Cerebellar cortex (tissue), 1 donor: ENCODE measurements at places on chromosomes 12 and 14.

DNA sequence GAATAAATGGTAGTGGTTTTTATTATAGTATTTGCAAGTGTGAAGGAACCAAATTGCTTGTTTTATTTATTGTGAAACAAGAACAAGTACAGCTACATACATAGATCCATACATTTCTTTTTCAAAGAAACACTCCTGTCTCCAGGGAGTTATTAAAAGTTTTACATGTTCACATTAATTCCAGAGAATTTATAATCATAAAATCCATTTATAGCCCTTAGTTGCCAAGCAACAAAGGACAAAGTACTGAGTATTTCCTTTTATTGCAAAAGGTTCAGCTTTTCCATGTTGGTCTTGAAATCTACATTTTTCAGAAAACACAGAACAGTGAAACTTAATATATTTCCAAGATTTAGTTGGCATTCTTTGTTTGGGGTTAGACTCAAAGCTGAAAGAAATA lies 9.5 kb downstream of the MYRFL start:
- no peak for DNase-seq

DNA sequence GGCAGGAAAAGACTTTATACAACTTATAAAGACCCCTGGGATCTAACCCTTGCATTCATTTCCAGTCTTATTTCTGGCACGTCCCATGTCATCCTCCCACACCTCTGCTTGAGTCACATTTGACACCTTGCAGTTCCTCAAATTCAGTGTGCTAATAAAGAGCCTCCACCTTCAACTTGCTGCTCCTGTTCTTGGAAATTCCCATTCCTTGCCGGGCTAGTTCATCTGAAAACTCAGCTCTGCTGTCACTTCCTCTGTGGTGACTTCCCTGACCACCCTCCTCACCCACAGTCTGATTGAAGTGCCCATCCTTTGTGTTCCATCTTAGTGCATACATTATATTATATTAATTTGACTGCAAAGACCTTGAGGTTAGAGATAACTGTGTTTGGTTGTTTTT lies 37.4 kb upstream of the PSMA6 start:
- no peak for DNase-seq

- peak; percentile 36 for DNase-seq
Measured at GRCh38 chr14:21917699-21918436, 244.2 kb upstream of the OR4E1 start.

DNA sequence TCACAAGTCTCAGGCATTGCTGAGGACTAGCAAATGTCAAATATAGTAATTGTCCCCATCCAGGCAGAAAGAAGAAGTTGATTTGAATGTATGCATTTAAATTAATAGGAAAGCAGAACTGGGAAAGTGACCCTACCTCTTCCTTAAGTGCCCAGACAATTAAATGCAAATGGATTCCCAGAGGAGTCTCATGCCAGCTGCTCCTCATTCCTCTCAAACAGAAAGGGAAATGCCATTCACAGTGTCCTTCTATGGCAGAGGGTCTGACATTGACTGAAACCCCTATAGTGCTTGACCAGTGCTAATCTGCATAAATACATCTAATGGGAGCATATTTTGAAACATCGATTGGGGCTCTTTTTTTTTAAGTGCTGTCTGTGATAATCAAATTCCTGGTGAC lies 292.4 kb upstream of the SEL1L start:
- DNase-seq, result no peak

- no peak for DNase-seq
Measured at GRCh38 chr14:38257507-38257906, 1.6 kb upstream of the CLEC14A start.
